ENCODE measurements at places on chromosomes 5 and 9. TPM values are rescaled to one million over a fixed set of nuclear protein-coding genes. Genes with fewer than 3 reads are reported as not detected.

Gene ELAVL2
- not detected for total RNA-seq

Gene WDR38
- not detected for total RNA-seq

Gene LCN10
- 0.34 TPM for total RNA-seq

Gene MACROH2A1
- 325 TPM for total RNA-seq

Gene PCDHA12
- total RNA-seq = not detected

Gene MLANA
- not detected for total RNA-seq

Gene PLEKHG4B
- total RNA-seq = not detected

Gene GNA14
- total RNA-seq = not detected

Gene SLC46A2
- total RNA-seq = not detected

Data from T-helper 2 cell treated with Interferon-gamma antibody and Interleukin-4, amounts not matched to agents 100 ng/mL and 5 ng/mL, for 36 hours (primary cell).